ENCODE measurements at places on chromosomes 3 and 15.

- no peak for DNase-seq
These were observed 971.9 kb downstream of the CADM2 start for GRCh38 chr3:85930718-85931117.

DNA sequence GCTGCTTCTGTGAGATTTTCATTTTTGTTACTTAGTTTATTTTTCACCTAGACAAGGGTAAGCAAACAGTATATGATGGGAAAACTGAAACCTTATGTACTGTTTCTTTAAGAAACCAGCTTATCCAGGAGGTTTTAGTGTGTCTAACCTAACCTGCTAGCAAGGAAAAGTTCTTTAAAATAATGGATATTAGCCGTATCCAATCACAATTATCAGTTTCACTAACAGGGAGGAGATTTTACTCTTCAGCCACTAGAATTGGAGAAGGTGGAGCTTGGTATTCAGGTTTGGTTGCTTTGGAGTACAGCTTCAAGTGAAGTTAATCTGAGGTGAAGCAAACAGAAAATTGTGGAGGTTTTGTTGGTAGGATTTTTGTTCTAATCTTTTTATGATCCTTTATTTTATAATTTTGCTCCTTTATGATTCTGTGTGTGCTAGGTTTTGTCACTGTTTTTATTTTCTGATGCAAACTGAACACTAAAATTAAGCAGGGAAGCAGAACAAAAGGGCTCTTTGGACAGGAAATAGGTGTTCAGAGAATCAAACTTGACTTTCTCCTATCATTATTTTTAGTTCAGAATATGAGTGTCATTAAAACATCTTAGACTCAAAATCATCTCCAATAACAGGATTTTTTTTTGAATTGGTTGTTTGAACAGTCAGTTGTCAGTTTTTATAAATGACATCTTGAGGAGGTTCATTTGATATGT lies 13.0 kb downstream of the ZFAND6 start:
- no peak for DNase-seq

GRCh38 chr3:190718671-190719070 lies 143.8 kb downstream of the GMNC start:
- DNase-seq: no peak

DNA sequence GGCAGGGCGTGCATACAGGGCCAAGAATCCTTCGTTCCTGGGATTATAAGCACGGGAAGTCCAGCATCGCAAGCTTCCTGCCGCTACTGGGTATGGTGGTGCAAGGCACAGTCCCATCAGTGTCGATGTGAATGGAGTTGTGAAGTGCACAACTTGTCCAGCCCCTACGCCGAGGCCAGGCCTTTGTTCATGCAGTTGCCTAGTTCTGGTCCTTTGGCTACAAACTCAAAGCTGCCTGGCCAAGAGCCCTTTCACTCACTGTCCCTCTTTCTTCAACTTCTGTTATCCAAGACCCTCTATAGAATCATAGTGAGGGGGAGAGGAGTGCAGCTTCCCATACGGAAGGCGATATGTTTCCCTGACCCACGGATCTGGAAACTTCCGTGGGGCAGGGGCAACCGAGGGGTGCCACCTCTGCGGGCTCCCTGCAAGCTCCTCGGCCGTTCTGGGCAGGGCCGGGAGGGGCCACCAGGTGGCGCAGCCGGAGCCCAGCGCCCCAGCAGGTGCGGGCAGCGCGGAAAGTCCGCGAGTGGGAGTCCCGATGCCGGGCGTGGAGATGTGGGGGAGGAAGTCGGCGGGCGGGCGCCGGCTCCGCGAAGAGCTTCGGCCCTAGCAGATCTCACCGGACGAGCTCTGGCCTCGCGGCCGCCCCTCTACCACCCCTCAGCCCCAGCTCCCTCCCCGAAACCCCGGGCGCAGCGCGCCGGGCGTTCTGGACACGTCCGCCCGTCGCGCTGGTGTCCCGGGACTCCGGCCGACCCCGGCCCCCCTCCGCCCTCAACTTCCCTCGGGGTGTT lies 693 bp downstream of the RASGRP1 start:
- DNase-seq: peak; percentile 80

GRCh38 chr3:112693186-112693585 lies 52.2 kb upstream of the CCDC80 start:
- DNase-seq: no peak

- no peak for DNase-seq
These were observed 8.3 kb downstream of the SLC38A3 start for GRCh38 chr3:50213373-50213772.

DNA sequence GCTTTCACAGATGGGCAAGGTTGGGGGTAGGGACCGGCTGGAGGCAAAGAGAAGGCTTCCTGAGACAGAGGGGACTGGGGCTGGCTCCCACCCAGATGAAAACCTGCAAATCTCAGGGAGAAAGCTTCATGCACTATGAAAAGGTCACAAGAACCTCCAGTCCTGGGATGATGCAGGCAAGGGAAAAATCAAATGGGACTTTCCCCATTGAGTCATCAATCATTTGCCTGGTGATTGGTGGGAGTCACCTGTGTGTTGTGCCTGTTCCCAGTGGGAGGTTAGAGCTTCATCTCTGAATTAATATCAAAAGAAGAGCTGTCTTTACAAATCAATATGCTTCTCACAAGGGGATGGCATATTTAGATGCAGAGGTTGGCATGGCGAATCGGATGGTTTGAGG lies 49.9 kb downstream of the CACNA1D start:
- no peak for DNase-seq

DNA sequence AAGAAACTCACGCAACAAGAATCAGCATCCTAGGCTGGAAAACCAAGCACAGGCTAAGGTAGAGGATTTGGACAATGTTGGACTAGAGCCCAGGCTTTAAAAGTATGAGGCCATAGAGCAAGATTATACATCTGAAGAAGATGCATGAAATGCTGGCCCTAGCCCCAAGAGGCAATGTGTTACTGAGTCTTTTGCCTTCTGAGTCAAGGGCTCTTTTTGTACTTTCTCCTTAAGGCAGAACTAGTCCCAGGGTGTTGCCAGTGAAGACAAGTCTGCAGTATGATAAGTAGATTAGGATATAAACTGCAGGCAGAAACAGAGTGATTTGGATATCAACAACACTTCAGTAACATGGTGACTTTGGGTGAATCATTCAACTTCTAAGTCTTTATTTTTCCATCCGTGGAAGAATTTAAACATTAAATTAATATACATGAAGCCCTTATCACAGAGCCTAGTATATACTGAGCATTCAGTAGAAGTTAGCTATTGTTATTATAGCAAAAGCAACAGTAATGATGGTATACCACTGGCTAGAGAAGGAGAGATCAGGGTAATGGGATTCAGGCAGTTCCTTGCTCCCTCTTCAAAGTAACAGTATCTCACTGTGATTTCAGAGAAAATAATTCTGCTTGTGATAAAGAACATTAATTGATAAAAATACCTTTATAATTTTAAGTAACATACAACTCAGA lies 99.9 kb upstream of the MLF1 start:
- no peak for DNase-seq

- DNase-seq: no peak
These were observed 77.8 kb upstream of the KCNMB2 start for GRCh38 chr3:178458313-178459037.

DNA sequence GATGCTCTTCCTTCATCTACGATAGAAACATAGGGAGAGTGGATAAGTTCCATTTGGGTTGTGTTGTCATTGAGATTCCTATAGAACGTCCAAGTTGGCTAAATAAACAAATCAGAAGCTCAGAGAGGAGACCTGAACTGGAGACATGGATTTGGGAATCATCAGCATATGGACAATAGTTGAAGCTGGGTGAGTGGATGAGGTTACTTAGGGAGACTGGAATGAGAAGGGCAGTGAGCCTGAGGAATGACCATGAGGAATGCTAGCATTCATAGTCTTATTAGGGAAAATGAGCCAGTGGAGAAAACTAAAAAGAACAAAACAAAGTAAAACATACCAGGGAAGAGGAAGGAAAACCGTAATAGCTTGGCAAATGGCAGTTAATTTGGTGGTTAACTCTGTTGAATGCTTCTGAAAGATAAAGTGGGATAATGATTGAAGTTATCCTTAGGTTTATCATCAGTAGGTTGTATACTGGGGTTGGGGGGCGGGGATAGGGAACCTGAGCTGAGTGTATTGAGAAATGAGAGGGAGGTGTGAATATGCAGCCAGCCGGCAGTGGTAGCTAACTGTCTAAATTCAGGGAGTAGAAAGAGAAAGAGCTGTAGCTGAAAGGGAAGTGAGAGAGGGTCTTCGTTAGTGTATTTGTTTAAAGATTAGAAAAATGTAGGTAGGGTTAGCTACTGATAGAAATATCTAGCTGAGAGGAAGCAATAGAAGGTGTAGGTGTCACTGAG lies 74.6 kb downstream of the ARHGEF26 start:
- DNase-seq: no peak

DNA sequence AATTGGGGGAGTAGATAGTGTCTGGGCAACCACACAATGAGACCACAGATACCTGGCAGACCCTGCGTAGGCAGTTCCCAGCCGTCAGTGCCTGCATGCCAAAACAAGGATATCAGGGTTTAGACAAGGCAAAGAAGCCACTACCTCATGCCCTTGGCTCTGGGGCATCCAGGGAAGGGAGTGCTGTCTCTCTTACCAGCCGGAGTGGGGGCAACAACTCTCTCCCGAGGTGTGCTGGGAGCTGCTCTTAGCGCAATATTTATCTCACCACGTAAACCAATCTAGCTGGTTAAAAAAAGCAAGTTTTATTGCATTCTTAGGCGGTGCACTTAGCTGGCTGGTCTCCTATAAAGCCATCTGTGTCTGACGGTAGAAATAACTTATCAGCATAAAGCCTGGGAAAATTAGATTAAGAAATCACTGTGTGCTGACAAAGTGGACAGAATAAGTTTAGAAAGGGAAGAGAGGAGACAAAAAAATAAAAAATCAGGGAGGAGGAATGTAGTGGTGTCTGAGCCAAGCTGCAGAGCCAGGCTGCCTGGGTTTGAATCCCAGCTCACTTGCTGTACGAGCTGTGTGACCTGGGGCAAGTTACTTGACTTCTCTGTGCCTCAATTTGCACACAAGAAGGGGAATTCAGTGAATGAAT lies 273.2 kb downstream of the PDZRN3 start:
- DNase-seq: no peak

DNA sequence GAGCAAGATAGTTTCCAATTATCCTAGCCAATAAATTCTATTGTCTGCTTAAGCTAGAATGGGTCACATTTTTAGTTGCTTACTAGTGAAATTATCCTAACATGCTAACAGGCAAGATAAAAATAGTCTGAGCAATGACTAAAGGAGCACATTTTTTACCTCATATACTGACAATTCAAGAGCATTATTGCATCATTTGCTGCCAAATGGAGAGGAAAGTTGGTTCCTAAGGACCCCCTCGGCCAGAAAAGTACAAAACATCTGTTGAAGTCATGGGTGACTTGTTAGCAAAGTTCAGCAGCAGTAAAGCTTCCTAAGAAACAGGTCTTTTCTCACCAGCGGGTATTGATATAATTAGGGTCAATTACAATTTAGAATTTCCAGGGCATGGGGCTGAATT lies 1001.0 kb downstream of the FHIT start:
- no peak for DNase-seq

GRCh38 chr3:142782616-142783015 lies 58.8 kb downstream of the TRPC1 start:
- DNase-seq: no peak

DNA sequence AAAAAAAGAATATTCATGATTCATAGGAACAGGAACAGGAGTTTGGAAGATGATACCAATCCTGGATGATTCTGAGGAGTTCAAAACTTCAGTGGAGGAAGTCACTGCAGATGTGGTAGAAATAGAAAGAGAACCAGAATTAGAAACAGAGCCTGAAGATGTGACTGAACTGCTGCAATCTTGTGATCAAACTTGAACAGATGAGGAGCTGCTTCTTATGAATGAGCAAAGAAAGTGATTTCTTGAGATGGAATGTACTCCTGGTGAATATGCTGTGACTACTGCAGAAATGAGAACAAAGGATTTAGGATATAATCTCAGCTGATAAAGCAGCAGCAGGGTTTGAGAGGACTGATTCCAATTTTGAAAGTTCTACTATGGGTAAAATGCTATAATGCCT lies 72.7 kb downstream of the GSK3B start:
- no peak for DNase-seq

GRCh38 chr3:54157860-54158259 lies 35.5 kb downstream of the CACNA2D3 start:
- no peak for DNase-seq

- no peak for DNase-seq
These were observed 24.7 kb downstream of the MYO5A start for GRCh38 chr15:52503788-52504496.

GRCh38 chr3:123378409-123378915 lies 70.4 kb downstream of the ADCY5 start:
- DNase-seq: no peak

DNA sequence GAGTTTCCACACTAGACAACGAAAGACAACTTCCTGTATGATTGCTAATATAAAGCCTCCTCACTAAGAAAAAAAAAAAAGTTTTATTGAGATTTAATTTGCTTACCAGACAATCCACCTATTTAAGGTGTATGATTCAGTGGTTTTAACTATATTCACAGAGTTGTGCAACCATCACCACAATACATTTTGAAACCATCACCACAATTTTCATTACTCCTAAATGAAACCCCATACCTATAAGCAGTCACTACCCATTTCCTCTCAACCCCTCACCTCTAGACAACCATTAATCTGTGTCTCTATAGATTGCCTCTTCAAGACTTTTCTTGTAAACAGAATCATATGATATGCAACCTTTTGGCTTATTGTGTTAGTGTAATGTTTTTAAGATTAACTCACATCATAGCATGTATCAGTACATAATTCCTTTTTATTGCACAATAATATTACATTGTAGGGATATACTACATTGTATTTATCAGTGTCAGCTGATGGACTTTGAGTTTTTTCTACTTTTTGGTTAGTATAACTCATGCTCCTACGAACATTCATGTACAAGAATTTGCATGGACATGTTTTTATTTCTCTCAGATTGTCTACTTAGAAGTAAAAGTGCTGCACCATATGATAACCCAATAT lies 339.7 kb downstream of the NLGN1 start:
- no peak for DNase-seq

DNA sequence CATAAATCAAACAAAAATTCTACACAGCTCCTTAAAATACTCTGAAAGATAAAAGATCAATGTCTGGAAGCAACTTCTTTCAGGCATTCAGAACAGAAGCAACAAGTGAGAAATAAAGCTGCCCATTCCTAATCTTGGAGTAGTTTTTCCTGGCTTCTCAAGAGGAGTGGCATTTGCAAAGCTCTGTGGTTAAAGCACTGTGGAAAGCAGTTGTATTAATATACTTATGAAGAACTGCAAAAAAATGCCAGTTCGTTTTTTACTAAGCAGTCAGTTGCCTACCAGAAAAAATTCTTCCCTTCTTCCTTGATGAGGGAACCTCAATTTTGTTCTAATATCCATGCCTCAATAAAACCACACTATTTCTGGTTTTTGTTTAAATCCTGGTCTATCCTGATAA lies 197.8 kb downstream of the TNIK start:
- no peak for DNase-seq

GRCh38 chr3:45426161-45426560 lies 37.8 kb downstream of the LARS2 start:
- DNase-seq: no peak

- DNase-seq: no peak
These were observed 32.6 kb upstream of the RAB6B start for GRCh38 chr3:133928136-133928893.

- DNase-seq: no peak
These were observed 1.6 kb downstream of the LINGO1 start for GRCh38 chr15:77630956-77631744.

GRCh38 chr3:132874701-132875100 lies 152.5 kb upstream of the NPHP3 start:
- no peak for DNase-seq

Measured in stimulated activated CD8-positive, alpha-beta memory T cell treated with anti-CD3 and anti-CD28 coated beads, Interleukin-7, amount 100 ng/mL, for 1 hour (primary cell).